ENCODE measurements at places on chromosomes 6 and 20. TPM values are rescaled to one million over a fixed set of nuclear protein-coding genes. Genes with fewer than 3 reads are reported as not detected.

NDRG3 gene
- total RNA-seq, result 21.9 TPM

GRIK2 gene
- total RNA-seq, result 5.4 TPM

LINC00237 gene
- not detected for total RNA-seq

HSPA1L gene
- total RNA-seq, result 2.4 TPM

NT5E gene
- total RNA-seq, result 23.1 TPM

F13A1 gene
- 108 TPM for total RNA-seq

FAM162B gene
- total RNA-seq, result 12.3 TPM

All from tibial nerve (tissue), 4 donors.